ENCODE measurements at places on chromosomes 7 and 10.

GRCh38 chr10:107032700-107033401 is 131.7 kb downstream of the SORCS1 start:
- DNase-seq, result no peak

GRCh38 chr10:112981553-112981952 is 31.5 kb downstream of the TCF7L2 start:
- no peak for DNase-seq

GRCh38 chr10:75505293-75505692 is 73.9 kb downstream of the LRMDA start:
- no peak for DNase-seq

DNA sequence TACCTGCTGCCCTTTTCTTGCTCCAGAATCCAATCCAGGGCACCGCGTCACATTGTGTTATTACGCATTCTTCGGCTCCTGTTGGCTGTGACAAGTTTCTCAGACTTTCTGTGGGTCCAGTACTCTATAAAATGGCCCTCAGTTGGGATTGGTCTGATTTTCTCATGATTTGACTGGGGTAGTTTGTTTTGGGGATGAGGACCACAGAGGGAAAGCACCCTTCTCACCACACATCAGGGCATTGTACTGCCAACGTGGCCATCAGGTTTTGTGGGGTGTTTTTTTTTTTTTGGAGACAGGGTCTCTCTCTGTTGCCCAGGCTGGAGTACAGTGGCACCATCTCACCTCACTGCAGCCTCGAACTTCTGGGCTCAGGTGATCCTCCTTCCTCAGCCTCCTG is 17.0 kb upstream of the ORAI2 start:
- DNase-seq, result no peak

GRCh38 chr10:18157881-18158280 is 17.7 kb downstream of the CACNB2 start:
- DNase-seq, result peak; percentile 85

DNA sequence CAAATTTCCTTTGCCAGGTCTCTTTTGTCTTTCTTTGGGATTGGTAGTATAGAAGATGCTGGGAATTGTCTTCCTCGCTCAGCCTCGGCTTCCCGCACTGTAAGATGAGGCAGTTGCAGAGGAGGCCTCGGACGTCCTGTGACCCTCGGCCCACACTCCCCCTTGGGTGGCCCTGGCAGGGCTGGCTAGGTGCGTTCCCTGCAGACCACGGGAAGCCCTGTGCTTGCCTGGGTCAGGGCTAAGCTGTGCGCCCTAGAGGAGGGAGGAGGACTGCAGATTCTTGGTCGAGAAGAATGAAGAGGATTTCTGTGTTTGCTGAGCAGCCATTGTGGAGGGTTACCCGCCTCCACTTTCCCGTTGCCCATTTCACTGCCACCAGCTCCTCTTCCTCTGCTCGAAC is 42.8 kb downstream of the WIPI2 start:
- no peak for DNase-seq

DNA sequence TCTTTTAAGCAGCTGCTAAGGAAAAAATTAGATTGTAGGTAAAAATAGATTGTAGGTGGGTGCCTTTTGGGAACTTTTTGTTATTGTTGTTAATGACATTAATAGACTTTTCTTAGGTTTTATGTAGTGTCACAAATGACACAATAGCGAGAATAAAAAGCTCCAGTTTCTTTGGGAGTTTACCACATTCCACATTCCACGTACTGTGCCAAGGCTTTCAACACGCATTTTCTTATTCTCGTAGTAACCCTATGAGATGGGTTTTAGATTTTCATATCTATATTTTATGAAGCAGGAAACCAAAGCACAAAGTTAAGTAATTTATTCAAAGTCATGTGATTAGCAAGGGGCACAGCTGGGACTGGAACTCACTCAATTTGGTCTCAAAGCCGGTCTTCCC is 103.8 kb downstream of the XRCC2 start:
- DNase-seq, result no peak

- no peak for DNase-seq
Observed at GRCh38 chr10:32577448-32577847, 131.5 kb downstream of the CCDC7 start.

DNA sequence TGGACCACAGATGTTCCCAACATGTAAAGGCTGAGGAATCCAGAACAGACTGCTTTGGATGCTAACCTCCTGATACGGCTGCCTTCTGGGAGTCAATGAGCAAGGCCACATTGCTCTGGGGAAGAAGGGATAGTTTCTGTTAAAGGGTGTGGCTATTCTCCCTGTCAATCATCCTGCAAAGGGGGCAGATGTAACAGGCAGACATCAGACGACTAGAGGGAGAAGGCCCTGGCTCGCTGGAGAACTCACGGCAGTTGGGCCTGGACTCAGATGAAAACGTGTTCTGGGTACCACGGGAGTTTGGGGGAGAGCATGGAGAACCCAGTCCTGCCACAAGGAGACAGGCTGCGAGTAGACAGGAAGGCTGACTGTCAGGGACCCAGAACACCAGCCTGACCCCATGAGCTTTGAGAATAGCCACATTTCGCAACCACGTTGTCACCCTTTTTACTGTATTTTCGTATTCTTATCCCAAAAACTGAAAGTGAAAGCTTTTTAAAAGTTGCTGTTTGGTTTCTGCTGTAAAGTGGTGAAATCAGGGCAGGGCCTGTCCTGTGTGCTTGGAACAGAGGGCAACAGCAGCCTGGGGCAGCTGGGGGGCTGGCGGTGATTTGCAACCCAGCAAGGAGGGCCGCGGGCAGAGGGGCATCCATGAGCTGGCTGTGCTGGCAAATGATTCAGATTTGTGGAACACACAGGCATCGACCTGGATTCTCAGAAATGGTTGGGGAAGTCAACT is 95.3 kb downstream of the MYOF start:
- DNase-seq, result peak; percentile 4

- DNase-seq, result peak; percentile 70
Observed at GRCh38 chr10:84613336-84614021, 285.1 kb downstream of the CCSER2 start.

GRCh38 chr7:125355899-125356298 is 426.3 kb upstream of the POT1 start:
- no peak for DNase-seq

GRCh38 chr7:9217204-9217603 is 783.8 kb downstream of the NXPH1 start:
- no peak for DNase-seq

GRCh38 chr7:21550821-21551531 is 8.1 kb downstream of the DNAH11 start:
- no peak for DNase-seq

DNA sequence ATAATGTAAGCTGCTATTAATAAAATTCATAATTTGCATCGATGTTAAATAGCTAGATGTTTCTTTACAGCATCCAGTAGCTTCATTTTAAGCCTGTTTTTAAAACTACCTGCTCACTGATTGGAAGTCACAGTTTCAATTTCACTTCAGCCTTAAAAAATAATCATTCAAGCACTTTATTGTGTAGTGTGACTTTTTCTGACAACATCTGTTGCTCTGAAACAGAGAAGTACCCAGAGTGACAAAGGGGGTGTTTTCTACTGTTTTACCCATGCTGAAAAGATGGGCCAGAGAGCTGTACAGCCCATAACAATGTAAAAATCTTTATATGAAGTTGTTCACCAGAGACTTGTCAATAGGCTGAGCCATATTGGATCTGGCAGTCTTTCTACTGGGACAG is 437.2 kb downstream of the MDFIC start:
- DNase-seq, result no peak

GRCh38 chr10:101545898-101546297 is 42.2 kb downstream of the POLL start:
- no peak for DNase-seq

DNA sequence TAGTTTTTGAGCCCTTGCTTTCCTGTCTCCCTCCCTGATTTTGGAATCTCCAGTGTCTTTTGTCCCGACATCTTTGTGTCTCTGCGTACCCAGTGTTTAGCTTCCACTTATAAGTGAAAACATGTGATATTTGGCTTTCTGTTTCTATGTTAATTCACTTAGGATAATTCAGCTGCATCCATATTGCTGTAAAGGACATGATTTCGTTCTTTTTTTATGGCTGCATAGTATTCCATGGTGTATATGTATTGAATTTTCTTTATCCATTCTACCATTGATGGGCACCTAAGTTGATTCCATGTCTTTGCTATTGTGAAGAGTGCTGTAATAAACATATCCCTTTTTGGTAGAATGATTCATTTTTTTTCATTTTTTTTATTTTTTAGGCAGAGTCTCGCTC is 48.3 kb downstream of the ADK start:
- no peak for DNase-seq

DNA sequence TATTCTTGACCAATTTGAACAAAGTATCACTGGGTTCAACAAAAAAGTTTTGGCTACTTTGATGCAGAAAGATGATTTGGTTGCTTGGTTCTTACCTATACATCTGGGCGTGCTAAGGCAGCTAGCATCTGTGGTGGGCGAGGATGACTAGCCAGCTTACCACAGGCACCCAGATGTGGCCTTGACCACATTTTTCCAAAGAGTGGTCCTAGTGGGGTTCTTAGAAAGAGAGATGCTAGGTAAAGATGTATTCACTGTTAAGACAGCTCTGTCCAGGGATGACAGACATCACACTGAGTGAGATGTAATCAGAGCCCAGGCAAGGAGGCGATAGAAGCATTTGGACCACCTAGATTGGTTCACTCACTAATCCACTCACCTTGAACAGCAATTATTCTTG is 785 bp downstream of the DNTT start:
- no peak for DNase-seq

GRCh38 chr10:109411917-109412316 is 511.4 kb downstream of the XPNPEP1 start:
- peak; percentile 9 for DNase-seq

- peak; percentile 3 for DNase-seq
Observed at GRCh38 chr7:93150200-93150835, 2.1 kb upstream of the SAMD9L start.

DNA sequence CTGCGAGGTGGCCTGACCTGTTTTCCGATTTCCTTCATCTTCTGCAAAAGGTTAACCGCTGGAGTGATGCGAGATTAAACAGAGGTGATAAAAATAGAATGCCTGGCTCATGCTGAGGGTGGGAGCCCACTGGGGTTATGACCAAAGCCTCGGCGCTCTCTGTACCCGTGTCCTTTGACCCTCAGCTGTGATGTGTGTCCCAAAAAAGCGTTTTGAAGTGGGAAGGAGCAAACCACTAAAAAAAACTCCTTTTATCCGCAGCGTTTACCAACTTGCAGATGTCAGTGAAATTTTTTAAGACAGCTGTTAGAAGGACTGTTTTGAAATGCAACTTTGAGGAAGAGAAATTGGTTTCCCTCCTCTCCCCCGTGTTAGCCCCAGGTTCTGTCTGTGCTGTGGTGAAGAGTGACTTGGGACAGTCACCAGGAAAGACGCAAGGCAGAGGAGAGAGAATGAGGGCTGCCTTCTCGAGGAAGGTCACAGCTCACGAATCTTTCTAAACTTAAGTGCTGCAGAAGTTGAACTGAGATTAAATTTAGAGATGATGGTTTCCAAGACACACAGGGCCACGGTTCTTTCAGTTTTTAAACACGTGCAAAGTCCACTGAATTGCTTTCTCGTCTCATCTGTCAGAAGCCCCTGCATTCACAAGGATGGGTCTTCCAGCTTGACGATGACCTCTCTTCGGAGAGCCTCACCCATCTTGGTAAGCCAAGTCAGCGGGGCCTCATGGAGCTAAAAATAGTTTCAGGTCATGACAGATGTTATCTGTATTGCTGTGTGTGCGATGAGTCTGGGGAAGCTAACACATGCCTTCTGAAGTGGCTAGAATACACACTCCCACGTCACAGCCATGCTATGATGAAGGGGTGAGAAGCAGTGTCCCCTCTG is 27.6 kb downstream of the AMZ1 start:
- DNase-seq, result no peak

DNA sequence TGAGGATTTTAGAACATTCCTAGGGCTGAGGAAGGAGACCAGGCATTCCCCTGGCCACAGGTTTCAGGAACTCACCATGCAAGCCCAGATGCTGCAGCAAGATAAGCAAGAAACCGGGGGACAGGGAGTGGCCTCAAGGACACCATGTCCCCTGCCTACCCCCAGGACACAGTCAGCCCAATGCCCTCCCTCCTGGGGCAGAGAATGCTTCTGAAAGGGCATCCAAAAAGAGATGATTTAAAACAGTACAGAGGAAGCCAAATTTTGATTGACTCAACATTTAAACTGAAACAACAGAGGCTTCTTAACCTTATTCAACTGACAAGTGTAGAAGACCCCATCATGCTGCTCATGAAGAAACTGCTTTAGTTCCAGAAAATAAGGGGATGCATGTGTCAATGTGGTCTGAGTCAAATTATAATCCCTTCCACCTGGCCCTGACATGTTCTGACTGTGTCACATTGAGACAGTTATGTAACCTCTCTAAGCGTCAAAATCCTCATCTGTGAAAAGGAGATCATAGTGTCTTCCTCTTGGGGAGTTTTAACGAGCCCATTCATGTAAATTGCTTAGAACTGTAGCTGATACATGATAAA is 60.0 kb downstream of the ICA1 start:
- DNase-seq, result peak; percentile 27

DNA sequence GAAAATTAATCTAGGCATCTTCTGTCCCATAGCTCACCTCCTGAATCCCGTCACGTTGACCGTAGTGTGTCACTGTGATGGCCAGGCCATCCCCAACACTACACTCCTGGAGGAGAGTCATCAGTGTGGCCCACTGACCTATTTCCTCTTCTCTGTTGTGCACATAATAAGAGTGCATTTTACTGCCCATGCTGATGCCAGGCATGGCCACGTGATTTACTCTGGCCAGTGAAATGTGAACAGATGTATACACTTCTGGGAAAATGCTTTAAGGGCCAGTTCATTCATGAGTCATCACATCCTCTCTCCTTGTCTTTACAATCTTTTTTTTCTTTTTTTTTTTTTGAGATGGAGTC is 101.9 kb upstream of the PIP4K2A start:
- DNase-seq, result peak; percentile 92

DNA sequence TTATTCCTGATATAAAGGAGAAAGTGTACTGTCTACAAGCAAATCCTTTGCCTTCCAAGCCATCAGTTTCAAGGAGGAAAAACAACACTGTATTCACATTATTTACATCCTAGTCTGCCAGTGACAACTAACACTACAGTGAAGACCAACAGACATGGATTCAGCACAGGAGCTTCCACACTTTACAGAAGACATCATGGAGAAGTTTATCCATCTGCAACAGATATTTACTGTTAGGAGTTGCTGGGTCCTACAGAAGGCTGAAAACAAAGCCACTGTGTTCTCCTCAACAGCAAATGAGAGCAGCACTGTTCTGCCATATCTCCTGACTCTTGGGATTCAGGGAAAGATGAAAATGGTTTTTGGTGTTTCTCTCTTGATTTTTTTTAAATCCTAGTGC is 31.9 kb downstream of the NAPEPLD start:
- no peak for DNase-seq

- DNase-seq, result no peak
Observed at GRCh38 chr7:158802535-158803366, 26.6 kb downstream of the ESYT2 start.

Measured in MCF 10A (cell line).